ENCODE measurements at places on chromosomes 2 and 18.

DNA sequence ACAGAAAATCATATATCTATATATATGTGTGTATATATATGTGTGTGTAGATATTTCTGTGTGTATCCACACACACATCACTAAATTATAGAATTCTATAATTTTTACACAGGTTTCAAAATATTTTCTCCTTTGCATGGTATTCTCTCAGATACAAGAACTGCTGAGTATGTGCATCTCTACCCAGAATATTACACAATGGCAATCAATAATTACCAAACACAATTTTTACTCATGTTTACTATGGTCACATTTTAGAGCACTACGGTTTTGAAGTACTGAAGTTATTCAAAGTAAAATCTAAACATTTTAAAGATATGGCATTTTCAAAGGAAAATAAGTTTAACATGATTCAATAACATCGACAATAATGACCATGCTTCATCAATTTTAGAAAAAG, 258.5 kb downstream of the PAX3 start:
- DNase-seq = no peak

DNA sequence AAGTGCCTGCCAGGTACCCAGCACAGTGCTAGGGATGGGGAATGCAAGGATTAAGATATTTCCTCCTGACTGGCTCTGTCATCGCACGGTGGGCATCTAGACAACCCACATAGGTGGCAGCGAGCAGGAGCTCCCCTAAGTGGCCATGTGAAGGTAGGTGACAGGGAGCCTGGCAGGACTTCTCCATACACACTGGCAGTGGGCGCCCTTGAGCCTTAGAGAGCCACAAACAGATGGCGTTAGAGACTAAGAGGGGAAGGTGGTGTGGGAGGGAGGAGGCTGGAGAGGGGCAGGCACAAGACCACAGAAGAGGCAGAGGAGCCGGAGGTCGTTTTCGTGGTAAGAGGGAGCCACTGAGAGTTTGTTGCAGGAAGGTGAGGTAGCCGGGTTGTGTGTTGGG, 15.2 kb downstream of the PRELID3A start:
- no peak for DNase-seq

DNA sequence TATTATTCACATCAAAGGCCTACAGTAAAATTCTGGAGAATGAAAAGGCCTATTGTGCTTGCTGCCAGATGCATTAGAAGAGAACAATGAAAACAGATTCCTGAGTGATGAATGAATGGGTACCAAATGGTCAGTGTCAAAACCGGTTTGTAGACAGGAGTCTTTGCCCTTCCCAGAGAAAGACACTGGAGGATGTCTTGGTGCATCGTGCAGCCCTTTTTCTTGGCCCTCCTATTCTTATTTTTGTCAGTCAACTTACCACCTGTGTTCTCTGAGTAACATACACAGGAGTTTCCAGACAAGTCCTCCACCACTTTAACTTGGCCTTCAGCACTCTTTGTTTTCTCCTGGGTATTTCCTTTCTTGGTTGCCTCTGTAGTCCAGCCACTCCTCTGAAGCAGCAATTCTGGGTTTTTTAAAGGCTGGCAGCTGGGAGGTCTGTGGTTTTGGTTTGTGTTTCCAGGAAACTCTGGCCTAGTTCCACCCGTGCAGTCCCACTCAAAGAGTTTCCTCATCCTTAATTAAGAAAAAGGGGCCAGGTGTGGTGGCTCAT, 29.4 kb downstream of the PSTPIP2 start:
- peak; percentile 79 for DNase-seq

DNA sequence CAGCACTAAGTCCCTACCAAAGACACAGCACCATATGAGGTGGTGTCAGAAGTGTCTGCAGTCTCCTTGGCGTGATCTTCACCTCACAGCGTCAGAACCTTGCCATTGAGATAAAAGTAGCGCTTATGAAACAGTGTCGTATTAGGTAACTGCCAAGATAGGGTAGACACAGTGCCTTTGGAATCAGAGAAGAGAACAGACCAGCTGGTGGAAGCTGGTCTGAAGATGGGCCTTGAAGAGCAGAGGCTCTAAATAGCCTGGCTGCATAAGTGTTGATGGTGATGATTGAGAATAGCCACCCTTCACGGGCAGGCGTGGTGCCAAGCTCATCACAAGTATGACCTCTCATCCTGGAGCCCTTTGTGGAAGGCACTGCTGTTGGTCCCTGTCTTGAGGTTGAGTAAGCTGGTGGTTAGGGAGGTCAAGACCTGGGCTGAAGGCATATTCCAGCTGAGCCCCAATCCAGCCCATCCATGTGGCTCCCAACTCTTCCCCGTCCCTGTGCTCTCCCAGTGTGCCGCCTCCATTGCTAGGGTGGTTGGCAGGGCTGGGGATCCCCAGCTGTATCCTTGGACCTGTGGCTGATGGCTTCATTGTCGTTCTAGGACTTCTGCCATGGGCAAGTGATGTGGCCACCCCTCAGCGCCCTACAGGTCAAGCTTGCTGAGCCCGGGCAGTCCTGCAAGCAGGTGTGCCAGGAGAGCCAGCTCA, 187.4 kb downstream of the MGAT5 start:
- no peak for DNase-seq

- DNase-seq = no peak
Measured at GRCh38 chr2:163077241-163077640, 238.7 kb upstream of the KCNH7 start.

DNA sequence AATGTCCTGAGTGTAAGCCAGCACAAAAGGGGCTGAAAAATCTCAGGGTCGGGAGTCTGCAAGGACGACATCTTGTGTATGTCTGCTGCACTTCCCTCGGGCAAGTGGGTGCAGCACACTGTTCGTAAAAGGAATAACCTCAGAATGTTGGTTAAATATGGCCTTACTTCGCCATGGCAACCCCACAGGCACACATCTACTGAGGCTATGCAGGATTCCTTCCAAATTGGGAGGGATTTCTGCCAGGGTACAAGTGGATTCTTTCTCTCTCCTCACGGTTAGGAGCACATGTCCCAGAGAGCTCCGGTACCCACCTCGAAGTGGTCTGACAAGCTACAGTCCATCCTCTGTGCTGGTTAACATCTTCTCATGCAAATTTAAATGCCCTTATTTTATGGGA, 277.7 kb upstream of the PXDN start:
- DNase-seq = no peak

DNA sequence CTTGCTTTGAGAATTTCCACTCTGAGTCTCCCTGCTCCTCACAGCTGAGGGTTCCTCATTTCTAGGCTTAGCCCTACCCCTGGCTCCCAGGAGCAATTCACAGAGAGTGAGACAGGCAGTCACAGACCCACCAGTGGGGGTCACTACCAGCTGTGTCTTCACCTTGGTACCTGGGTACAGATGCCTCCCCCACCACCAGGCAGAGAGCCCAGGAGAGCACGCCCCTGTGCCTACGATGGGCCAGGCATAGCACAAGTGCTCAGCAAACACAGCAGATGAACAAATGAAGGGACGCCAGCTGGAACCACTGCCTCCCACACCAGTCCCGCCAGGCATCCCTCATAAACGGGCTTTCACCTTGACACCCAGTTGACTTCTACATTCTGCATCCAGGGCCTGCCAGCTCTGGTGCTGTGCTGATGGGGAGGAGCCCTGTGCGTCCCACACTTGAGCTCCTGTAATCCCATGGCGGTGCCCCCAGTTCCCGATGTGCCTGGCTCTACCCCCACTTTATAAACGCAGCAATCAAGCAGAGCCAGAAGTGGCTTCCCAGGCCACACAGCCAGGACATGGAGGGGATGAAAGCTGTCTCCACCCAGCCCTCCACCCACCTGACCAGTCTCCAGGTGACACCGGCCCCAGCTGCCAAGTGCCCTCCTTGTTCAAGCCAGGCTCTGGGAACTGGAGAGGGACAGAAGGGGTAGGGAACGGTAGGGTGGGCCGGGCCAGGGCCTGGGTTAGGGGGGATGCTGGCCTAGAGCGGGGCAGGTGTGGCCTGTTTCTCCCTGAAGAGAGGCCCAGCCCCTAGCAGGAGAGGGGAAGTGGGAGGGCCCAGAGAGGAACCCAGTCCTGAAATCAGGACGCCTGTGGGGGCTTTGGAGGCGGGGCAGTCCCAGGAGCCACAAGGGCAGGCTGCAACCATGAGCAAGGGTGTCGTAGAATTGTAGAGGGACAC, 42.5 kb downstream of the SCTR start:
- no peak for DNase-seq

DNA sequence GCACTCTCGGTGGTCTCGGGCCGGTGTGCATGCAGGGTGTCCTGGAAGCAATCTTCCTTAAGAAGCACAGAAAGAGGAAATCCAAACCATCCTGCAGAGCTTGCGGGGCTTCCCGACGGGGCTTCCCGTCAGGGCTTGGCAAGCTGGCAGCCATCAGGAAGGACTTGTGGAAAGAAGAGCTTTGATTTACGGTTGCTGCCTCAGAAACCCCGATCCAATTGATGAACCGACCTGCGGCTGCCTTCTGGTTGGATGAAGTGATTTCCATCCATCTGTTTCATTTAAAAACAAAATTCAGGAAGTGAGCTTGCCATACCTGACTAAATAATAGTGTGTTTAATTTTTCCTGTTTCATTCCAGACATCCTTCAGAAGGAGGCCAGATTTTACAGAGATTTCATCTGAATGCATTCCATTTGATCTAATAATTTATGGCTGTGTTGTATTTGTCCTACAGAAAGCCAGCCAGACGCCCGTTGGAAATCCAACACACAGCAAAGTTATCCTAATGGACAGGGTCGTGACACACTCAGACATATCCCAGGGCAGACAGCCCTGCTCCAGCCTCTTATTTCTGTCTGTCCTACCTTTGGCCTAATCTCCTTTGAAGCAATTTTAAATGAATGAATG, 141.3 kb downstream of the SEPTIN10 start:
- DNase-seq = no peak

GRCh38 chr2:212416086-212416485, 122.5 kb downstream of the ERBB4 start:
- DNase-seq = peak; percentile 6

GRCh38 chr2:47626664-47627063, 156.3 kb upstream of the MSH6 start:
- no peak for DNase-seq

- peak; percentile 65 for DNase-seq
Measured at GRCh38 chr2:33497221-33497650, 20.8 kb downstream of the RASGRP3 start.

DNA sequence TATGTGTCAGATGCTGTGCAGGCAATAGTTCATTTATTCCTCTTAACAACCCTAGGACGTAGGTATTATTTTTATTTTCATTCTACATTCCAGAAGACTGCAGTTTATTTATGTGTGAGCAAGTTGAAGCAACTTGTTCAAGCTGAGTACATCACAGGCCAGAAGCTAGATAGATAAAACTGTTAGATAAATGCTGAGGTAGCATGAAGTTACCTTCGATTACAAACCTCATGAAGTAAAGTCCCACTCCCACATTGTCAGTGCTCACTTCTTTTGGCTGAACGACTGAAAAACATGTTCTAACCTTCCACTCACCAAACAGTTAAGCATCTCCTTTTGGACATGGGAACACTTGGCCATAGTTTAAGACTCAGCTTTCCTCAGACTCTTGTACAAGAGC, 439.2 kb downstream of the TNS1 start:
- DNase-seq = no peak

- DNase-seq = no peak
Measured at GRCh38 chr2:46393347-46393820, 86.0 kb upstream of the TMEM247 start.

GRCh38 chr2:132904142-132904842, 234.3 kb upstream of the LYPD1 start:
- DNase-seq = no peak

GRCh38 chr2:99729104-99730025, 239.5 kb upstream of the REV1 start:
- peak; percentile 28 for DNase-seq

Measured in RPMI7951 (cell line).